ENCODE measurements at places on chromosomes 1 and 21.

DNA sequence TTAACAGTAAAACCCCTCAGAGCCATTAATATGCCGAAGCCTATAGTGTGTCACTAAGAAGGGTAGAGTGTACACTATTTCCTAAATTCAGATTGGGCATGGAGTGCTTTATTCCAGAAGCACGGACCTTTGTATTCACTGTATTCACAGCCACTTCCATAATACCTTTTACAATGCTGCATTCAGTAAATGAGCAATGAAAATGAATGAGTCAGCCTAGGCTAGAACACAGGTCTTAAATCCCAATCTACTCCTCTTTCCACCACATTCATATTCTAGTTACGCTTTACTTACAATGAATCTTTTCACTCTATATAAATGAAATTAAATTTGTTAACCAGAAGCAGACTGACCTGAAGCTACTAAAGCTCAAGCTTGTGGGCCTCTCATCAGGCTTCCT, 13.0 kb upstream of the GORAB start:
- no peak for DNase-seq

- no peak for DNase-seq
These were observed 671 bp downstream of the HNRNPU start for GRCh38 chr1:244863491-244864252.

DNA sequence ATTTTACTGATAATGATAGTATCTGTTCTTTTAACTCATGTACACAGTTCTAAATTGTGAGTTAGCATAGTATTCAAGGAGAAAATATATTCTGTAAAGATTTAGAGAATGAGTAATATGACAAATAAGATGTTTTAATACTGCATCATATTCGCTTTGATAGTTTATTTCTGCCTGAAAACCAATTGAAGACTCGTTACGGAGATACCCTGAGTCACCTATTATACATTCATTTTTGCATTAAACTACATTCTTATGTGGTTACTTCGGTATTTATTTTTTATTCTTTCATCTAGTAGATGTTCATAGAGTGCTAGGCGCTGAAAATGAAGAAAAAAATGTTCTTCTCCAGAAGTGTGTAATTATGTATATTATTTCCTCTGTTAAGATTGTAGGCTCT, 5.3 kb downstream of the UHMK1 start:
- DNase-seq, result no peak

DNA sequence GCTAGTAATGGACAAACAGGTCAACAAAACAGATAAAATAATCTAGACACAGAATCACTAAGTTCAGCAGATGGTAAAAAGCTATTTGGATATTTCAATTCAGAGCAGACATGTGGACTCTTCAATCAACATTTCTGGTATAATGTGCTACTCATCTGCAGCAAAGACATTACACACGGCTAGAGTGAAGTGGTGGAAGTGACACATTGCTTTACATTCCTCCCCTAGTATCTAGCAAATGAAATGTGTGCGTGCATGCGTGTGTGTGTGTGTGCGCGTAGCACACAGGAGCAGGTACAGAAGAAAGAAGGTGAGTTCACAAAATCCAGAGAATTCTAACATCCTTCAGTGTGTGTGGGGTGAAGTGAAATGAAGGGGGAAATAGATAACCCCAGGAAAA, 8.3 kb downstream of the AHCTF1 start:
- no peak for DNase-seq

DNA sequence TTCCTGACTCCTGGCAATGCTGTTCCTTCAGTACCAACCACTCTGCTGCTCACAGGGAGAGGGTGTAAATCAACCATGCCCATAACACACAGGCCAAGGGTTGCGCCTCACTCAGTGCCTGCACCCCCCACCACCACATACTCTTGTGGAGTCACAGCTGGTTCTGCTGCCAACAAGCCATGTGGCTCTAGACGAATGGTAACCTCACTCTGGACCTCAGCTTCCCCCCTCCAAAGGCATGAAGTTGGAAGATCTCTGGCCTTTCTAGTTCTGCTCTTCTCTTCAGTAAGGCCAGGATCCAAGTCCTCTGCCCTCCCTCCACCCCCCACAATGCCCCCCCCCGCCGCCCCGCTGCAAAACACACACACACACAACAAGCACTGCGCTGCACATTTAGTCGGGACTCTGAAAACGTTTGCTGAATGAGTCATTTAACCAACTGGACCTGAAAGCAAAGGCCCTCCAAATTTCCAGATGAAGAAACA, 1.7 kb upstream of the GLIS1 start:
- DNase-seq, result no peak

- no peak for DNase-seq
These were observed 24.1 kb downstream of the TRIM45 start for GRCh38 chr1:117097443-117097842.

GRCh38 chr1:21622466-21623315, 46.5 kb downstream of the RAP1GAP start:
- DNase-seq, result no peak

- no peak for DNase-seq
These were observed 96.0 kb upstream of the ERRFI1 start for GRCh38 chr1:8122160-8122476.

DNA sequence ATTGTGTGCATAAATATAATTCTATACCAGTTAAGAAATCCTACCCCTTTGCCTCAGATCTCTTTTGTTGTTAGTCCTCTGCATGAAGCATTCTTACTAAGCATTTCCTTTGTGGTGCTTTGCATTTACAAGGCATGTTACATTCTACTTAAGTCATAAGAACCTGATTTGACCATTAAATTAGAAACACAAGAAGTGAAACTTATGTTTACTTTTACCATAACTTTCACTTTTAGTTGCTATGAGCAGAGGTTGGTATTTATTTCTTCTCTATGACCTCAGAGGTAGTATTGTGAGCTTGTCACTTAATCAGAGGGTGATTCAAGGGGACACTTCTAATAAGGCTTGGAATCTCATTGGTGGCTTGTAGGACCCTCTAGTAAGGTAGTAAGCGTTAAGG, 9.0 kb downstream of the FAM20B start:
- DNase-seq, result no peak

DNA sequence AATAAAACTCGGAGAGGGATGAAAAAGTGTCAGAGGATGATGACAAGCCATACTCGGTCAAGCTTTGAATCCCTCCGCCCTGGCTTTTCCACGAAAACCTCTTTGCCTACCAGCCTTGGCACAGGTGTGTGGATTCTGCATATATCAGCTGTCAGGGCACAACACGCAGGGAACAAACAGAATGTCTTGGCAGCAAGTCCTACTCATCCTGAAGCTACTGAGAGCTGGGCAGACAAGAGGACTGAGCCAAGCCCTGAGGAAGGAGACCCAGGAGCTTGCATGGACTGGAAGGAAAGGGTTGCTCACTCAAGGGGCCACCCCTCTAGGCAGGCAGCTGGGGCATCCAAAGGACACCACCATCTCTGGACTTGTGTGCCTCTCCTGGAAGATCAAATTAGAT, 132.4 kb downstream of the HMGB4 start:
- DNase-seq, result no peak

DNA sequence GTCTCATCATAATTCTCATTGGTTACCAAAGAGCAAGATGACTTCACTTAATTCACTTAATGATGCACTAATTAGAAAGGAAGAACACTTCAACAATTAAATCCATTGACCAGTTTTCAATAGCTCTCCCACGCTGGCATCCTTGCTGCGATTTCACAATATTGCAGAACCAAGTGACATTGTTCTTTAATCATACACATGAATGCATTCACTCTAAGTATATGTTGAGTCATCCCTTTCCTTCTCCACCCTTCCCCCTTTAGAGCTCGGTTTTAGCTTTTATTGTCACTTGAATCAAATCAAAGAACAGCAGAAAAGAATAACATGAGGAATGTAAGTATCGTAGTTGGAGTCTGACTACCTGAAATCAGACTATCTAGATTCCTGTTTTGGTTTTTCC, 233.6 kb upstream of the FMN2 start:
- DNase-seq, result peak; percentile 51

DNA sequence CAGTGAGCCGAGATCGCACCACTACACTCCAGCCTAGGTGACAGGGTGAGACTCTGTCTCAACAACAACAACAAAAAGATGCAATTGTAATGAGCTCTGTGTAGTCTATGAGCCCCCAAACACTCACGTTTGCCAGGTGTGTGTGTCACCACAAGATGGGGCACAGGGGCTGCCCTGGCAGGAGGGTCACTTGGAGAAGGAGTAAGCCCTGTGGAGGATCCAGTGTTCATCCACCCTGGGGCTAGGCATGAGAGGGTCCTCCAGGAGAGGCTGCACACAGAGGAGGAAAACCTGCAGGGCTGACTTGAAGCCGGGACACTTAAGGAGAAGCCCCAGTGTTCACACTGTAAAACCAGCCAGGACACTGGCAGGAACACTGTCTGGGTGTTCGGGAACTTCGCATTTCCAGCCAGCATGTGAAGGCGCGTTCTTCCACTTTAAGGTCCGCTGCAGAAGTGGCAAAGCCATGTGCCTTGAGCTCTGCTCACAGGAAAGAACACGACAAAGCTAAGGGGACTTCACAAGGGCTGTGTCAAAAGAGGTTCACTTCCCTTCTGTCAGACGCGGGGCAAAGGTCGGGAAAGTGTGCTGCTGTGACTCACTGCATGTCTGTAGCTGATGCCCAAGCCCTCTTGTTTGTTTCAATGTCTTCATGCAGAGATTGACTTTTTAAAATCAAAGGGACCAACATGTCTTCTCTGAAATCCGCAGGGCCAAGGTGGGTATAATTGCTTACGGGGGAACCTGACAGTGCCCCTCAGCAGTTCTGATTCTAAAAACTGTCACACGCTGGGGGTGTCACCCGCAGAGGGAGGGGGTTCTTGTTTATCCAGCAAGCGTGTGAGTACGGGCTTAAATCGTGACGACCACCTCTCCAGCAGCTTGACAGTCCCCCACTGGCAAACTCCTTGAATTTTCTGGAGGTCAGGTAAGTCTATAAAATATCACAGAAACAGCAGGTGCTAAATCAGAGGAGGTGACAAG, 102.8 kb downstream of the RIPK4 start:
- DNase-seq, result no peak

DNA sequence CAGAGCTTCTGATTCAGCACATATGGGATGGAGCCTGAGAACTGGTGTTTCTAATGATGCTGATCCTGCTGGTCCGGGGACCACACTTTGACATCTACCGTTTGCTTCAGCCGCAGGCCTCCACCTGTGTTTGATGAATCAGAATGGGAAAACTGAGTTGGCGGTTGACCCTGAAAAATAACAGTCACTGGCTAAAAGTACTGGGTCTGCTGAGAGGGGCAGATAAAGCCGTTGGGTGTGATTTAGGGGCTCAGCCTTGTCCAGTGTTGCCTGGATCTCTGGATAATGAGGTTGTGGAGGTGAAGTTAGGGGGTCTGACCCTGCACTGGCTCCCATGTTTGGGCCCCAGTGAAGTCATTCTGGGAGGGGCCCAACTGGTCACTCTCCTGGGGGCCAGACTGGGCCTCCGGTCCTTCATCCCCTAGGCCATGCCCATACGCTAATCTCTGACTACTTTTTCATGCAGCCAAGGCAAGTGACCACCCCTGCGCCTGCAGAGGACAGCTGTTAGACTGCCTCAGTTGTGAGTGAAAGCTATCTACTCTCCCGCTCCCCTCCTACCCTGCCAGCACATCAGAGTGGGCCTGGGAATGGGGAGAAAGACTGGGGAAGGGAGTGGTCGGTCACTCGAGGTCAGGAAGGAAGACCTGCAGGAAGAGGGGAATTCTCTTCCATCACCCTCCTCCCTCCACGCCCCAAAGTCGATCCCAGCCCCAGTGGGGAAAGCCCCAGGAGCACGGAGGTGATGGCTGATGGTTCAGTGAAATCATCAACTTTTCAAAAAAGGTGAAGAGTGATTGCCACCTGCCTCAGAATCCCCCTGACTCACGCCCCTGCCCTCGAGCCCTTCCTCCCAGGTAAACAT, 27.7 kb downstream of the VASH2 start:
- no peak for DNase-seq

All from KBM-7 (cell line).